Activated T-cell treated with anti-CD3 and anti-CD28 coated beads, Interleukin-2, amount 50 U/mL, for 4 hours (primary cell): ENCODE measurements at places on chromosomes 13 and 19.

DNA sequence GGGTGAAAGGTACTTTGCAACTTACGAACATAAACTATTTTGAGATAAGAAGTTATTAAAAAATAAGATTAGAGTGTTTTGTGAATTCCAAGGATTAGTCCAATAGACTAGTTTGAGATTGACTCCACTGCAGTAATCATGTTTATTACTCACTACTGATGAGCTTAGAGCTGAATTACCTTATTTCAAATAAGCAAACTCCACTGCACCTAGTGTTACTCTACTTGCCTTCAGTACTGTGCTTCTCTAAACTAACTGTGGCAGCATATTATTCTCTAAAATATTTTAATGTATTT, 111.7 kb downstream of the MIPEP start:
- no peak for DNase-seq

- no peak for DNase-seq
Observed at GRCh38 chr19:5957170-5957569, 20.8 kb downstream of the RANBP3 start.

DNA sequence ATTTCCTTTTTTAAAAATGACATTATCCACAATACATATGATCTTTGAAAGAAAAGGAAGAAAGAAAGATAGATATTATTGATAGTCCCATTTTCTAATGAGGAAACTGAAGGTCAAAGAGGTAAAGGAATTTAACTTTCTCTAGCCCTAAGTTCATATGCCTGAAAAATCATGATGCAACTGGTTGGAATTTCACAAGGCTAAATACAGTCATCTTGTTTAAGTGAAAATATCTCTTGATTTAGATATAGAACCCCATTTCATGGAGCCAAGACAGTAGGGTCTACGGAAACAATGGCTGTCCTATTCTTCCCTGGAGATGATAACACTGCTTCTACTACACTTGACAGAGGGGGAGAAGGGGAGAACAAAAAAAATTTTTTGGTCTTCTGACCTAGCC, 366.2 kb downstream of the DNAJC15 start:
- DNase-seq, result no peak

DNA sequence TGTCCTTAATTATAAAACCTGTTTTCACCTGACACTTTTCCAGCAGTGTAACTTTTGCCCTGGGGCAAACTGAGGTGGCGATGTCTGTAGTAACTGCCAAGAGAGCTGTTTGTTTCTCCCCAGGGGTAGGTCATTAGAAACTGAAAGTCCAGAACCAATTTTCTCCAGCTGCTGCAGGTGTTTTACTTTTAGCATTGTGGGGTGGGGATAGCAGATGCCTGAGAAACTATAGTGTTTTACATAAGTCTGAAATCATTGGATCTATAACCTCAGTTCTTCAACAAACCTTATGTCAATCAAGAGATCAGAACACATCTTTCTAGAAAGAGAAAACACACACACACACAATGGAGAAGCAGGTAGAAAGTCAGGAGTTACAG, 92.7 kb downstream of the LHFPL6 start:
- DNase-seq, result no peak

DNA sequence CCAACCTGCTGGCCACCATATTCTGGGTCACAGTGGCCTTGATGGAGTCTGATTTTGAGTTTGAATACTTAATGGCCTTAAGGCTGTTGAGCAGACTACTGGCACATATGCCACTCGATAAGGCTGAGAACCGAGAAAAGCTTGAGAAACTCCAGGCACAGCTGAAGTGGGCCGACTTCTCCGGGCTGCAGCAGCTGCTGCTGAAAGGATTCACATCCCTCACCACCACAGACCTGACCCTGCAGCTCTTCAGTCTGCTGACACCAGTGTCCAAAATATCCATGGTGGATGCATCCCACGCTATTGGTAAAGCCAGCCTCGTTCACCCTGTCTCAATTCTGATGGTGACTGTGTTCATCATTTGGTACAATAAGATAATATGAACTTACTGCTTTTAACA, 77.5 kb downstream of the ZAR1L start:
- no peak for DNase-seq

DNA sequence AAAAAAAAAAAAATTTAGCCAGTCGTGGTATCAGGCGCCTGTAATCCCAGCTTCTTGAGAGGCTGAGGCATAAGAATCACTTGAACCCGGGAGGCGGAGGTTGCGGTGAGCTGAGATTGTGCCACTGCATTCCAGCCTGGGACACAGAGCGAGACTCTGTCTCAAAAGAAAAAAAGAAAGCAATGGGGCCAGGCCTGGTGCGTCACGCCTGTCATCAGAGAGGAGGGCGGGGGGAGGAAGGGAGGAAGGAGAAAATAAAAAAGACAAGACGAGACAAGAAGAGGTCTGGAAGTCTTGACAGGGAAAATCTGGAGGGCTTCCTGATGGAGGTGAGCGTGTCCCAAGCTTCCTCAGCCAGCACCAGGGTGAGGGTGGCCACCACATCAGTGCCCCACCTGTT, 54.9 kb upstream of the PTPRS start:
- no peak for DNase-seq

DNA sequence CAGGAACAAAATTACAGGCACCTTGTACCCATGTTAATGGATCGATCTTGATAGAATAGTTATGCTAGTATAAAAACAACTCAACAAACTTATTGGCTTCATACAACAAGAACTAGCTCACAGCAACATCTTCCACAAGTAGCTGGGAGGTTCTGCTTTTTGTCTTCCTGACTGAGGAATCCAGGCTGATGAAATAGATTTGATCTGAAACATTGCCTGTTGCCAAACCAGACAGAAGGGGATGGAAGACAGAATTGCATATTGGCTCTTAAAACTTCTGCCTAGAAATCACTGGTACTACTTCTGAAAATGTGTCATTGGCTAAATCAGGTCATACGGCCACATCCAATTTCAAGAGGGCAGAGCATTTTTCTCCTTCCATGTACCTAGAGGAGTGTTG, 267.3 kb downstream of the RFC3 start:
- no peak for DNase-seq

DNA sequence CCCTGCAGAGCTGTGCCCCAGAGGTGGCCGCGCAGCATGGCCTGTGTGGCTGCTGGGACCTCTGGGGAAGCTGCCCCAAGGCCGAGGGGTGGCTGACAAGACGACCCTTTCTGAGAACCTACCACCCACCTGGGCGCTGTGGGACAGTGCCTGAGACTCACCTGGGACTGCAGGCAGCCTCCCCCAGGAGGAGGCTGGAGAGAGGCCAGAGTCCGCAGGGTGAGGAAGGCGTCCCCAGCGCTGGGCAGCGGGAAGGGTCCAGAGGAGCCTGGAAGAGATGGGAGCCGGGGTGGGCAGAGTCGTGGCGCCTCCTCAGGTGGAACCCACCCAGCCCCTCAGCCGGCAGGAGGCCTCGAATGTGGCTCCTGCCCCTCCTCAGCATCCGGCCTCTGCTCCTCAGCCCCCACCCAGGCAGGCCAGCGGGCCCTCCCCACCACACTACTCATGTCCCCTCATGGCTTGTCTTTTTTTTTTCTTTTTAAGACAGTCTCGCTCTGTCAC, 25.3 kb downstream of the CILP2 start:
- DNase-seq, result no peak

- no peak for DNase-seq
Observed at GRCh38 chr19:18756896-18757295, 34.2 kb downstream of the COMP start.

- no peak for DNase-seq
Observed at GRCh38 chr19:51799774-51800472, 5.0 kb downstream of the FPR3 start.

GRCh38 chr19:2578391-2578890, 102.5 kb downstream of the GADD45B start:
- no peak for DNase-seq
